Suppressor macrophage treated with lipopolysaccharide for 4 hours (primary cell): ENCODE measurements at places on chromosomes 5 and 9.

DNA sequence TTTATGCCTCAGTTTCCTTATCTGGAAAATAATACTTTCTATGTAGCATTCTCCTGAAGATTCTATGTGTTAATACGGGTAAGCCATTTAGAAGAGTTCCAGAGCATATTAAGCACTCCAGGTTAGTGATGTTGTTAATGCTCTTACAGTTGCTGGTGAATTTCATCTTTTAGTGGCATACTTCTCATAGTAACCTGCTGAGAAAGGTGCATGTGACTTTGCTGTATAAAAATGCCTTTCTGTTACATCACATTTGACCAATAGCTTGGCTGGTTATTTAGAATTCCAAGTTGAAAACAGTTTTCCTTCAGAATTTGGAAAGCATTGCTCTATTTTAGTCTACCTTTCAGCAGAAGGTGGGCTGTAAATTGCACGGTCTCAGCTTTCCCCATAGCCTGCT is 27.2 kb downstream of the GCNT1 start:
- DNase-seq, result no peak

DNA sequence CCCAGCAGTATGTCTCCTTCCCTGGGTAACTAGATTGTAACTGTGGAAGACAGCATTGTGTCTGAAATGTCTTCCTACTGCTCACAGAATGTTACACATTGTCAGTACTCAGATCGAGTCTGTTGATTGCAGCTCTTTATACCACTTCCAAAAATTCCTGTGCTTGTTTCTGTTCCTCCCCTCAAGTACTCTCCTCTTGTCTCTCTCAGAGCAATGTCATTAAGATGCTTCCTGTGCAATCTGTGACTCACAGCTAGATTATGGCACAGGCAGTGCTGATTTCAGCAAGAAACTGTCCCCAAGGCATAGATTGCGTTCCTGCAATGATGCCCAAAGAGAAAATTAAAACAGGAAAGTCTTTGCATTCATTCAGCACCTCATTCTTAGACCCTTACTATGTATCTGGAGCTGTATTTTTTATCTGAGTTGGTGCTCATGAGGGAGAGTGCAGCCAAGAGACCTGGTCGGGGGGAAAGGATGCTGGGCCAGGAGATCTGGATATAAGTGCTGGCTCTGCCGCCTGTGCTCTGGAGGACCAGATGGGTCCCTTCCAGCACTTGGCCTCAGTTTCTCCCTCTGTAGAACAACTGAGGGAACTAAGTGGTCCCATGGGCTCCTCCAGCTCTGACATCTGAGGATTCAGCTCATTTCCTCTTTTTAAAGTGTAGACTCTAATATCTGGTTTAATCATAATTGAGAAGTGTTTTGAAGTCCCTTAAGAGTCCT is 40.8 kb upstream of the GNPDA1 start:
- DNase-seq, result peak; percentile 91

GRCh38 chr5:174082286-174082685 is 36.8 kb downstream of the NSG2 start:
- no peak for DNase-seq

- DNase-seq, result peak; percentile 89
These were observed 125.4 kb upstream of the ANKH start for GRCh38 chr5:14996997-14997396.

GRCh38 chr5:1786621-1787471 is 12.8 kb downstream of the MRPL36 start:
- DNase-seq, result no peak

- no peak for DNase-seq
These were observed 79.0 kb downstream of the COL23A1 start for GRCh38 chr5:178511172-178511571.

GRCh38 chr5:149310947-149311658 is 34.2 kb upstream of the GRPEL2 start:
- no peak for DNase-seq

DNA sequence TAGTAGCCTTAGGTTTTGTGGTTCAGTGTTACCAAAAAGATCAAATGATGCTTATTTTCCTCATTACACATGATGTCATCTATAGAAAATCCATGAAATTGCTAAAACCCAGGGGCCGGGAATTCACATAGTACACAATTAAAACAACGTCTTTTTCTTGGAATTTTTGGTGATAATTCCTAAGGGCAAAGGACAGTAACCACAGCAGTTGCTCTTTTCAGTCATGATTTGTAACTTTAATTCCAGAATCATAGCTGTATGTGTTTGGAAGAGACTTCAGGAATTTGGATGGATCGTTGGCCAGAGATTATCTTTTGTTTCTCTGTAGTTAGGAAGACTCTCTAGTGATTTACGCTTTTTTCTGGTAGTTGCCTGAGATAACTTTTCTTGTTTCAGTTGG is 748.7 kb downstream of the TLE4 start:
- DNase-seq, result no peak

DNA sequence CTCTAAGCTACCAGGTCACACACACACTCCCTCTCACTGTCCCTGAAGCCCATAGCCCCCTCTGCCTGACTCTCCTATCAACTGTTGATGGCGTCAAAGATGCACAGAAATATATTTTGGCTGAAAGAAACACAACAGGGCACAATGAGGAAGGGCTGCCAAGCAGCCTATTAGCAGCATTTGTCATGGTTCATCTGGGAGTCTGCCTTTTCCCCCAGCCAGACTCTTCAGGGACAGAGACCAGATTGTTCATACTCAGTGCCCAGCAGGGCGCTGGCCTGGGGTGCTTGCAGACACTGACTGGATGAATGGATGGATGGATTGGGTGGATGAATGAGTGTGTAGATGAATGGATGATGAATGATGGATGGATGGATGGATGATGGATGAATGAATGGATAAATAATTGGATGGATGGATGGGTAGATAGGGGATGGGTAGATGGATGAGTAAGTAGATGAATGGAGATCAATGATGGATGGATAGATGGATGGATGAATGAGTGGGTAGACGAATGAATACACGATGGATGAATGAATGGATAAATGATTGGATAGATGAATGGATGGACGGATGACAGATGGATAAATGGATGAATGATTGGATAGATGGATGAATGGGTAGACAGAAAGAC is 90.5 kb downstream of the ADAMTS2 start:
- DNase-seq, result no peak

- DNase-seq, result no peak
These were observed 646.8 kb upstream of the WWC1 start for GRCh38 chr5:167644619-167645018.

DNA sequence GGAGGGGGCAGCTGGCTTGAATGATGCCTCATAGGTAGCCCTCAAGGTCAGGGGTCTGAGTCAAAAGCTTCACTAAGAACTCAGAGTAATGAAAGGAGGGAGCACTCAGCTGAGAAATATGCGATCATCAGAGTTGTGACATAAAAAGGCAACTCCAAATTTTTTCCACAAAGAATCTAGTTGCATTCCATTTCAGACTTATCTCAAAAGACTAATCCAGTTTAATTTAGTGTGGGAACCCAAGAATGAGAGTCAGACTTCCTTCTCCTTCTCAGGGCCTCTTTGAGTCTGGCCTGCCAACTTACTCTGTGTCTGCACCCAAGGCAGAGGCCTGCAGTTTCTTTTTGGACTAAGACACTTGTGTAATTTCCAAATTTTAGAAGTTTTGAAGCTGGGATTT is 34.7 kb downstream of the GABRP start:
- DNase-seq, result no peak

- no peak for DNase-seq
These were observed 227.3 kb upstream of the DAPK1 start for GRCh38 chr9:87270221-87270847.

DNA sequence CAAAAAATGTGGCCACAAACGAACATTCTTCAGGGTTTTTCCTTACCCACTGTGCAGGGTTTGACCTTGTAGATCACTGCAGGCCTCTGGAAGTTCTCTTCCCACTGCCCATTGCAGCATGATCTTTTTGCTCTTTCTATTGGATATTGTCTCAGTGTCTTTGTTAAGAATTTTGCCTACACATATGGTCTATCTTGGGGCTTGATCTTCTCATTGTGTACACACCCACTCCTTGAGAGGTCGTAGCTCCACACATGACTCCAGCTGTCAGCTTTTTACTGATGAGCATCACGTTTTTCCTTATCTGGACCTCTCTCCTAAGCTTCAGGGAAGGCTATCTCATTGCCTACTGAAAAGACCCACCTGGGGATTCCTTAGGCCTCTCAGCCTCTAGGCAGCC is 3.0 kb upstream of the GLRX start:
- no peak for DNase-seq

DNA sequence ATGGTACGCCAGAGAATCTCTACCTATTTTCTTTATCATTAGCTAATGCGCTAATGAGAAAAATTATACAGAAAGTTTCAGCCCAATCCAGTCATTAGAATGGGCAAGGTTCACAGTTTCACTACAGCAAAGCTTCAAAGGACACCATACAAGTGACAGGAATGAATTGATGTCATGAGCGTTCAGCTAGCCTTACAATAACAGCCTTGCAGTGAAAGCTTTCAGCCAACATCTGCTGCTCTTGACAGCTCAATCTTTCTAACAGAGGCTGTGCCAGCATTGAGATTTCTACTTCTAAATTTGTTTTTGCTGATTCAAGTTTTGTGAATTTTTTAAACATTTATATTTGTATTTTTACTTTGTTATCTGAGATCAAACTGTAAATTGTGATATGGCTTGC is 302.4 kb upstream of the FAM174A start:
- DNase-seq, result no peak

GRCh38 chr9:90815944-90816357 is 14.3 kb downstream of the SYK start:
- no peak for DNase-seq

- DNase-seq, result no peak
These were observed 14.6 kb downstream of the SLC9A3 start for GRCh38 chr5:509611-510185.

- DNase-seq, result no peak
These were observed 52.9 kb upstream of the PTGER4 start for GRCh38 chr5:40626801-40627200.

DNA sequence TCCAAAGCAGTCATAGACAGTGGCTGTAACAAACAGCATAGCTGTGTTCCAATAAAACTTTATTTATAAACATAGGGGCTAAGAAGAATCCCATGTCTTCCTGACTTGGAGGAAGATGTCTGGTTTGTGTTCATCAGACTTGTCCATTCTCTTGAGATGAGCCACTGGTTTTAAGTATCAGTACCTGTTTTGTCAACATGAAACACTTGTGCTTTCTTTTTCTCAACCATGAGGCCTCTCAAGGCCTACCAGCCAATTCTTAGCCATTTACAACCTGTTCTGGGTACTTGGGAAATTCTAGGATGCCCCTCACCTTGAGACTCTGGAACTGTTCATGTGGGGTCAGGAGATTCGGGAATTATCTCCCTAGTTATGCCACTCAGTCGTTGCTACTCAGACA is 154.3 kb upstream of the PPP1R2B start:
- no peak for DNase-seq

DNA sequence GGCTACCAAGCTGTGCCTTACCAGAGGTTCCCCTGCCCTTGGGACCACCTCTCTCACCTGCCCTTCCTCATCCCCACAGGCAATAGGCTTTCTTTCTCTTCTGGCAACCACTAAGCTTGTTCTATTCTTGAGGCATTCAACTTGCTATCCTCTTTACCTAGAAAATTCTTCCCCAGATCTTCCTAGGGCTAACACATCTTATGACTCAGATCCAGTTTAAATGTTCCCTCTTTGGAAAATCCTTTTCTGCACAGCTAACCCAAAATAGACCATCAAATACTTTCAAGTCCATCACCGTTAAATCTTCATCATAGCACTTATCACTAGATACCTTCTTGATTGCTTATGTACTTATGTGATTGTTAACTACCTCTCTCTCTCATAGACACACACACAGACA is 93.7 kb downstream of the ENC1 start:
- DNase-seq, result no peak

GRCh38 chr9:84151236-84151635 is 170.6 kb downstream of the RMI1 start:
- no peak for DNase-seq

DNA sequence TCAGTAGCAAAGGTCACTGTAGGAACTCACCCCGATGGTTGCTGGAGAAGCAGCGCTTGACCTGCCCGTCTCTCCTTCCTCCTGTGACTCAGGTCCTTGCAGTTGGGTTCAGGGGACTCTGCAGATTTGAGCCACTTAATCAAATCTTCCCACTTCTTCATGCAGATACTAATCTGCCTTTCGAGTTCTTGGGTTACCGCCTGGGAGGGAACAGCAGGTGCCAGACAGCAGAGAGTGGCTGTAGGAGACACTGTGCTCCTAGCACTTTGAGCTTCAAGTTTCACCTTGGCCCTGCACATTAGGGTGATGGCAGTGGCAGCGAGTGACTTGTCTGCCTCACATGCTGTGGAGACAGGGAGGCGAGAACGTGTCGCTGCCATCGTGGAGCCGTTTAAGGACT is 478.3 kb downstream of the PSAT1 start:
- DNase-seq, result no peak

GRCh38 chr9:38659538-38659937 is 39.1 kb upstream of the ANKRD18A start:
- no peak for DNase-seq

- no peak for DNase-seq
These were observed 53.4 kb upstream of the SNAPC3 start for GRCh38 chr9:15369238-15369637.

- no peak for DNase-seq
These were observed 51.9 kb downstream of the MAPKAP1 start for GRCh38 chr9:125655066-125655633.

GRCh38 chr9:83979812-83980394 is at the start of gene HNRNPK:
Gene HNRNPK, minus strand, starts transcription at chr9:83980215. Its CDS starts 1,963 bp downstream, at chr9:83978252.
- peak; percentile 99 for DNase-seq

DNA sequence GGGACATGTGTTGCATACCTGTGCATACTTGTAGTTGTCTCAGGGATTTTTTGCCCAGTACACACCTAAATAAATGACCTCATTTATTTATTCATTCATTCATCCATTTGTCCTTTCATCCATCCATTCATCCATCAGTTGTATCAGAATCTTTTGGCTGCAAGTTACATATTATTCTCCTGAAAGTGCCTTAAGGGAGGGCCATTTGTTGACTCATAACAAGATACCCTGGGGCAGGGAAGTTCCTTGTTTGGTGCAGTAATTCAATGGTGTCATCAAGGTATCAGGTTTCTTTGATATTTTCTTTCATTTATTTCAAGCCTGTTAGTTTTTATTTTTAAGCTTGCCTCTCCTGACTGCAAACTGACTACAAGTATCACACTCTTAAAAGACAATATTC is 597.9 kb upstream of the TLE4 start:
- DNase-seq, result no peak

- no peak for DNase-seq
These were observed 72.9 kb upstream of the SHB start for GRCh38 chr9:38141746-38142591.

DNA sequence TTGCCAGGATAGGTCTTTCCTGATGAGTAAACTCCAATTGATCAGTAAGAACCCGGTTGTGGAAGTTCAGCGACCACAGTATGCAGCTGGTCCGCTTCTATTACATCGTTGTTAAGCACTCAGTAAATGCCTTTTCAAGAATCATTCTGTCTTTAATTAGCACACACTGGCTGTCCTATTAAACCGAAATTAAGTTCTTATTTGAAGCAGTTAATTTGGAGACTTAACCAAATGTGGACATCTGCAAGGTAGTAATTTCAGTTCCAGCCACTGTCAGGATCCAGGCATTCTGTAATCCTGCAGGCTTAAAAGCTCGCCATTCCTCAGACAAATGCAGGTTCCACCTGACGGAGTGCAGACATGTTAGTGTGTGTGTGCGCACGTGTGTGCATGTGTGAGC is 254.6 kb downstream of the IRX2 start:
- no peak for DNase-seq
